ENCODE measurements at places on chromosomes 3 and 15.

GRCh38 chr3:24937228-24937627 lies 442.6 kb upstream of the THRB start:
- DNase-seq: no peak

- DNase-seq: no peak
Observed at GRCh38 chr3:140760324-140761075, 82.6 kb downstream of the TRIM42 start.

DNA sequence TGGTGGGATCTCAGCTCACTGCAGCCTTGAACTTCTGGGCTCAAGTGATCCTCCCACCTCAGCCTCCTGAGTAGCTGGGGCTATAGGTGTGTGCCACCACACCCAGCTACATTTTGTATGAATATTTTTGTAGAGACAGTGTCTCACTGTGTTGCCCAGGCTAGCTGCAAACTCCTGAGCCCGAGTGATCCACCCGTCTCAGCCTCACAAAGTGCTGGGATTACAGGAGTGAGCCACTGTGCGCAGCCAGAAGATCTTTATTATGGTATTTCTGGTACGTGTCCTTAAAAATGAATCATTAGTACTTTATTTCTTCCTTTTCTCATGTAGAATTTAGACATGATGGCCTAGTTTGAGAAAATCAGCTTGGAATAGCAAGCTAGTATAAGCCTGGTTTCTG lies 153.3 kb downstream of the BCHE start:
- no peak for DNase-seq

DNA sequence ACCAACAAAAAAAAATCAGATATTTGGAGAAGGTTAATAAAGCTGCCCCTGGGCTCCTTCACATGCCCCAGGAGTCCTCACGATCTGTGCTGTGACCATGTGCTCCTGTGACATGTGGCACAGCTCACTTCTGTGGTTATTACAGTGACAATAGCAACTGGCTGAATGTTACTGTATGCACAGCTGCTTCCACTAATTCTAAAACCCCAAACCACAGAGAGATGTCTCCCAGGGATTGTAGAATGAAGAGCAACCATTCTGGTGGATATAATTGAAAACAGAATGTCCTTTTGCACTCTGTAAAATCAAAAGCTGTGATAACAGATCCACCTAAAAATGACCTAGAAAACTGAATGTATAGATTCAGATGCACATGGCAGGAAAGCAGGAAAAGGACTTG lies 489.2 kb upstream of the CNTN4 start:
- DNase-seq: no peak

GRCh38 chr3:13275376-13276005 lies 144.6 kb downstream of the NUP210 start:
- no peak for DNase-seq

DNA sequence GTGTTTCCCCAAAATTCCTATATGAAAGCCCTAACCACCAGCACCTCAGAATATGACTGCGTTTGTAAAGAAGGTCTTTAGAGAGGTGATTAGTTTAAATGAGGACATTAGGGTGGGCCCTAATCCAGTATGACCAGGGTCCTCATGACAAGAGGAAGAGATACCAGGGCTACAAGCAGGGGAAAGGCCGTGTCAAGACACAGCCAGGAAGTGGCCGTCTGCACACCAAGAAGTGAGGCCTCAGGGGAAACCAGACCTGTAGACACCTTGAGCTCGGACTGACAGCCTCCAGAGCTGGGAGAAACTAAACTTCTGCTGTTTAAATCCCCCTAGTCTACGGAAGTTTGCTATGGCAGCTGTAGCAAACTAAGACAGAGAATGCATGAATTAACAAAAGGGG lies 14.2 kb downstream of the KIF7 start:
- no peak for DNase-seq

DNA sequence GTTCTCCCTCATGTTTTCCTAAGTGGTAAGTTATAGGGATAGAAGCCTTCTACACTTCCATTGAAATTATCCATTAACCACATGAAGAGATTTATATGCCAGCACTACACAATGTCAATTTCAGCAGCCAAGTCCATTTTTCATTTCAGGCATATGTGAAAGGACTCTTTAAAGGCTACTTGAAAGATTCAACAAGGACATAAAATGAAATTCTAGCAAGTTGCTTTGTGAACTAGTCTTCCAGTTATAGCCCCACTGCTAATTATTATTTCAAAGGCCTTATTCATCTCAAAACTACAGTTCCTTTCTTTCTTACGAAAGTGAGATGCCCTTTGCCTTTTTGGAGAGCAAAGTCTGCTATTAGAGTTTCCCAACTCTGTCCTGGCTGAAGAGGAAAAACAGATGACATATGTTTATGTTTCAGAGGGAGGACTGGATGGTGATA lies 66.0 kb upstream of the SLC2A2 start:
- DNase-seq: no peak

DNA sequence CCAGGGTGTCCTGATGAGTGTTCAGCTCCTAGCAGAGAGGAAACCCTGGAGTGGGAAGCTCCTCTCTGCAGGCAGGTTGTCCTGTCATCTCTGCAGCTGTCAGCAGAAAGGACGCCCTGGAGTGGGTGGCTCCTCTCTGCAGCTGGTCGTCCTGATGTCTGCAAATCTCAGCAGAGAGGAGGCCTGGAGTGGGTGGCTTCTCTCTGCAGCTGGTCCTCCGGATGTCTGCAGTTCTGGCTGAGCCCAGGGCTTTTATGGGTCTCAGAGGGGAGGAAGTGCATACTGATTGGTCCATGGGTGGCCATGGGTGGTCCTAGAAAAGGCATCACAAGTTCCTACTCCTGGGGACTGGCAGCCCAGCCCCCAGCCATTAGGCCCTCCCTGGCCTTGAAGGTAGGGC lies 102.6 kb upstream of the BNIP2 start:
- DNase-seq: no peak

DNA sequence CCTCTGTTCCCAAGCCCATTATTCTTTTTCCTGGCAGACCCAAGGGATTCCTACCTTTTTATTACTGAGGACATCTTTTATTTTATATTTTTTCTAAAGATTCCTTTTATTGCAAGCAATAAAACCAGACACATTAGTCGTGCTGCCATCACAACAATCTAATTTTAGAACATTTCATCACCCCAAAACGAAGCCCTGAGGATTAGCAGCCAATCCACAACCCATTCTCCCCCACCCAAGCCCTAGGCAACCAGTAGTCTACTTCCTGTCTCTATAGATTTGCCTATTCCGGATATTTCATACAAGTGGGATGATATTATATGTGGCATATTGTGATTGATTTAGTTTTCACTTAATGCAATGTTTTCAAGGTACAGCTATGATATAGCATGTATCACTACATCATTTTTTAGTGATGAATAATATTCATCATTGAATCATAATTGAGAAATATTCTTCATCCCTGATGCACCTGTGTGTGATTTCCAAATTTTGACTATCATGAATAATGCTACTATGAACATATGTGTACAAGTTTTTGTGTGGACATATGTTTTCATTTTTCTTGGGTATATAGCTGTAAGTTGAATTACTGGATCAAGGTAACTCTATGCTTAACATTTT lies 65.7 kb downstream of the IL1RAP start:
- no peak for DNase-seq

DNA sequence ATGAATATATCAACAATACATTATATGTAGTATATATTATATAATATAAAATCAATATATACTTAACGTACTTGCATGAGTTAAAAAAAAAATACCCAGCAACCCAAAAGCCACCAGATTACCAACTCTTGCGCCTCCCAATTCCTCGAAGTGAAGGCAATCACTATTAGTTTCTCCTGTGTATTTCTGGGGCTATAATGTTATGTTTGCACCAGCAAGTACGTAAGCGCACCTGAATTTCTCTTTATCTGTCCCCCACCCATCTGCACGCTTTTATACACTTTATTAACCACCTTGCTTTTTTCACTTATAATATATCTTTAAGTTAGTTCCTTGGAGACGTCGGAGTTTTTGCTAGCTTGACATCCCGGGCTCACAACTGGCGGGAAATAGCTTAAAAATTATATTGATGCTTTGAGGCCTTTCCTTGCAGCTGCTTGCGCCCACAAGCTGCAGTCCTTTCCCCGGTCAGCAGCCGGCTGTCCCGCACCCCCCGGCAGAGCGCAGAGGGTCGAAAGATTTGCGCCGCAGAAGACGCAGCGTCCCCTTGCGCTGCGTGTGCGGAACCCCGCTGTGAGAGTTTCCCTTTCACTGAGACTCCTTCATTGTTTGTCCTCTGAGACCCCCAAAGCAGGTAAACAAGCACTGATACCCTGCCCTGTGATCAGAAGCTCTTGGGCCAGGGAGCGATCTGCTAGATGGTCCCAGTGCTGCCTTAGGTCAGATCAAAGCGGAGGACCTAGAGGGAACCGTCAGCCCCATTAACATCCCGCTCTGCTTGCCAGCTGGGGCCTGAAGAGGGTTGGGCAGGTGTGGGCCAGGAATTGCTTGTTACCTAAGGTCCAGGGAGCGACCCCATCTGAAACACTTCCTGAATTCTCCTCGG lies 8.9 kb upstream of the EOMES start:
- no peak for DNase-seq

DNA sequence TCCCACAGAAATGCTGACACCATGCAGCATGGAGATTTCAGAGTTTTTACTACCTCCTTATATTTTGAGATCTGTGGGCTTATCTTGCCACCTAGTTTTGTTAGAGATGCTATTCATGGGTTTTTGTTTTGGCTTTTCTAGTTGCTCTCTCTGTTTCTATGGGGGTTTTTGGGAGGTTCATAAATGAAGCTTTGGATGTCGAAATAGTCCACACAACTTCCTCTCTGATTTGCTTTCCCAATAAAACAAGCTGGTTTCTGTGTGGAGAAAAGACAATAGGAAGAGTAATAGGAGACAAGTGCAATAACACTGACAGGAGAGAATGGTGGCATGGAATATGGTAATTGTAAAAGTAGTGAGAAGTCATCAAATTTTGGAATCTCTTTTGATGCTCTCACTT lies 106.8 kb upstream of the GPR149 start:
- no peak for DNase-seq

DNA sequence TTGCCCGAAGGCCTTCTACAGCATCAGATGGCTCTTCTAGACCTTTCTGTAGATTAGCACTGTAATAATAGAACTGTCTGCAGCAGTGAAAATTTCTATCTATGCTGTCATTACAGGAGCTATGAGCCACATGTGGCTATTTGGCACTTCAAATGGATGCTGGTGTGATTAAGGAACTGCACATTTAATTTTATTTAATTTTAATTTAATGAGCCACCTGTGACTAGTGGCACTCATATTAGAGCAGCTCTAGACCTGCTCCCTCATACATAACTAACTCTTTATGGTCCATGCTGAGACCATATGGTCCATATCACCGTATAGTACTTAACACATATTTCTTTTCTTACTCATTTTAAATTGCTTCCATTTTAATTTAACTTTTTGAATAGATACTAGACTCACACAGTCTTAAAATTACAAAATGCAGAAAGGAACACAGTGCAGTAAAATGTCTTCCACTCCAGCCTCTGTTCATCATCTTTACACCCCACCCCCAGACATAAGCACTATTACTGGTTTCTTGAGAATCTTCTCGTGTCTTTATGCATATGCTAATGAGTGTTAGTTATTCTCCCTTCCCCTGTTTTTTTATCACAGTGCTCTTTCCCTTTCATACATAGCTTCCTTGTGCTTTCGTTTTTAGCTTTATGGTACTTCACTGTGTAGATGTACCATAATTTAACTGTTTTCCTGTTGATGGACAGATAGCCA lies 9.6 kb downstream of the LSM3 start:
- DNase-seq: no peak

DNA sequence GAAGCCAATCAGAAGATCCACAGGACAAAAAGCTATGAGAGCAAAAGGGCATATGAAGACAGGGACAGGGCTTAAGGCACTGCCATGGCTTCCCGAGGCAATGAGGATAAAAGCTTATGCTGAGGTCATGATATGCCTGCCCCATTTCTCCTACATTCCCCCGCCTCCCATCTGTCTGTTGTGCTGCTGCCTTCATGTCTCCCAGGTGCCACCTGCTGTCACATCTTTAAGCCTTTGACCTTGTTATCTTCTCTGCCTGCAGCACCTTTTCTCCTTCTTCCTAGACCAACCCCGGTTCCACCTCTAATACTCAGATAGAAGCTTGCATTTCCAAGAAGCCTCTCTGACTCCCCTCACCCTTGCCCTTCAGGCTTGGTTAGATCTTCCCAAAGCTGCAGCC lies 213.8 kb downstream of the ARRDC4 start:
- DNase-seq: no peak

DNA sequence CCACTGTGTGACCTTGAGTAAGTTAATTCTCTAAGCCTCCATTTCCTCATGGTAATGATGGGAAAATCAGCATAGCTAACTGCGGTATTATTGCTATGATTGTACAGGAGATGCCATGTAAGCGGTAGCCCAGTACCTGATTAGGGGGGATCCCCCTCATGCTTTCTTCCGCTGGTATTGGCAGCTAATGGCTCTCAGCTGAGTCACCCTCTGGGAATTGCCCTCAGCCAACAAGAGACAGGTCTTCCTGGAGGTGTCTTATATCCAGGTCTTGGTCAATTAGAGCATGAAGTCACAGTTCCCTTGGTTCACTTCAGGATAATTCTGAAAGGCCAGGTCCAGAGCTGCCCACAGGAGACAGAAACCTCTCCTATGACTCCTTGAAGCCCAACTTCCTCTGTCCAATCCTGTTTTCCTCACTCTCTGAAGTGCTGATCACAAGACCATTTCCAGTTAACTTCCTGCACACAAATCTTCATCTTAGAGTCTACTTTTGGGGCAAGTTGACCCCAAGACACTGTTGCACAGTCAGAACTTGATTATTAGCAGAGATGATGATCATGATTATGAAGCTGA lies 724.7 kb upstream of the ZNF385D start:
- DNase-seq: no peak
